Stimulated activated CD4-positive, alpha-beta T cell treated with anti-CD3 and anti-CD28 coated beads, TNF-alpha, amount 100 ng/mL, for 24 hours (primary cell): ENCODE measurements at places on chromosomes 4 and X.

DNA sequence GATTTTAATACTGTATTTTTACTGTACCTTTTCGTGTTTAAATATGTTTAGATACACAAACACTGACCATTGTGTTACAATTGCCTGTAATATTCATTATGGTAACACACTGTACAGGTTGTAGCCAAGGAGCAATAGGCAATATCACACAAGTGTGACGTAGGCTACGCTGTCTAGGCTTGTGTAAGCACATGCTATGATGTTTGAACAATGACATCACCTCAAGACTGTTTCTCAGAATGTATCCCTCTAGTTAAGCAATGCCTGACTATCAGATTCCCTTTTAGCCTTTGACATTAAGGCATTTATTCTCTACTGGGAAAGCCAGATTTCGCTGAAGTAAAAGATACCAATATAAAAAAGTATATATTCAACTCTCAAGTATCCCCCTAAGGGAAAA, 66.2 kb downstream of the VCX3A start:
- no peak for DNase-seq

GRCh38 chrX:13651150-13651549, 1.8 kb upstream of the TCEANC start:
- no peak for DNase-seq

DNA sequence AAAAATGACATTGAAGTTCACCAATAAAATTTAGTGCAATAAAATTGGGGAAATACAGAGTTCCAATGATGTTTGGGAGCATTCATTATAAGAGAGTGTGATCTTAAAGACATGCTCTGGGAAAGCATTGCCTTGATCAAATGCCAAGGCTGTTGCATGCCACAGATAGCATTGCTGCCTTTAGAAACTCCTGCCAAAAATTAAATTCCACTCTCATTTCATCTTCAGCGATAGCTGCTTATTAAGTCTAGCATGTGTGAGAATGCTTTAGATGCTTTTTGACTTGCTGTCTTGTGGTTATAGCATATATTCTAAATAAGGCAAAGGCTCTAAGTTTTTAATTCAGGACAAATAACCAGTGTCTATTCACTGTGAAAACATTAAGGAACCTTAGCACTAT, 49.3 kb downstream of the NPNT start:
- no peak for DNase-seq

DNA sequence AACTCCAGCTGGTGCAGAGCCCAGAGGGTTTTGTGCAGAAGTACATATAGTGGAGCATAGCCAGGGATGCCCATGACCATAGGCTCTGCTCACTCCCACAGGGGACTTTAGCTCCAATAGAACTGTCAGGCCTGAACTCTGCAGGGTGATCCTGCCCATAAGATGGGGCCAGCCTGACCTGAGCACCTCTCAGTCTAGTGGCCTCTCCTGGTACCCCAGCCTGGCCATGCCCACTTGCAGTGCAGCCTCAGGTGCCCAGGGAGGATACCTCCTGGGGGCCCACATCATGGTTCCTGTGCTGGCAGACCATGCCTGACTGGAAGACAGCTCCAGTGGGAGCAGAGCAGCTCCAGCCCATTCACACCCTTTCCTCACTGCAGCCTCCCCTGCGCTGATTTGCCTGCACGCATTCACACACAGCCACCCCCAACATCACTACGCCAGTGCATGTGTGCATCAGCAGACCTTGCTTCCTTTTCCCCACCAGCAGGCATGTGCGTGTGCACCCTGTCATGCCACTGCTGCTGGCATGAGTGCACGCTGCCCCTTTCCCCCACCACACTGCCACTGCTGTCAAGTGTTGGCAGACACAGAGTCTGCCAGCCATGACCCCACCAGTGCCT, 53.0 kb upstream of the MMAA start:
- DNase-seq, result no peak

- DNase-seq, result no peak
Measured at GRCh38 chr4:122007016-122007415, 55.2 kb upstream of the TRPC3 start.

- no peak for DNase-seq
Measured at GRCh38 chr4:10316851-10317250, 140.4 kb downstream of the ZNF518B start.

- DNase-seq, result no peak
Measured at GRCh38 chrX:109987884-109988283, 15.0 kb upstream of the TMEM164 start.

- no peak for DNase-seq
Measured at GRCh38 chr4:40409835-40410234, 74.7 kb downstream of the CHRNA9 start.

DNA sequence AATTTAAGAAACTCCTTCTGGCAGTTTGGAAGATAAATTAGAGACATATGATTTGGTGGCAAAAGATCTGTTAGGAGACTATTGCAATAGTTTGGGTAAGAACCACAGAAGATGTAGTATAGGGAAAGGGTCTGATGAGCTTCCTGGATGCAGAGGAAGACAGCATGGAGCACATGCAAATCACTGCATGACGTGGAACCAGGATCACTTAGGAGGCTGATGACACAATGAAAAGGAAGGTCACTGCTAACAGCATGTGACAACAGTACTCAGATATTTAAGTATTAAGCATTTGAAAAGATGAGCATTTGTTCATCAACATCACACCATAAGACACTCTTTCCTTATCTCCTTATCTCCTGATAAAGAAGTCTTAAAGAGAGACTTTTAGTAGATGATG, 167.8 kb upstream of the LDB2 start:
- DNase-seq, result no peak

- no peak for DNase-seq
Measured at GRCh38 chr4:181870326-181870725, 372.9 kb upstream of the TENM3 start.

- DNase-seq, result no peak
Measured at GRCh38 chr4:83858131-83858530, 322.2 kb downstream of the GPAT3 start.

GRCh38 chr4:125303058-125303457, 11.7 kb upstream of the FAT4 start:
- DNase-seq, result no peak

GRCh38 chr4:2746891-2747695, 9.0 kb downstream of the TNIP2 start:
- no peak for DNase-seq

DNA sequence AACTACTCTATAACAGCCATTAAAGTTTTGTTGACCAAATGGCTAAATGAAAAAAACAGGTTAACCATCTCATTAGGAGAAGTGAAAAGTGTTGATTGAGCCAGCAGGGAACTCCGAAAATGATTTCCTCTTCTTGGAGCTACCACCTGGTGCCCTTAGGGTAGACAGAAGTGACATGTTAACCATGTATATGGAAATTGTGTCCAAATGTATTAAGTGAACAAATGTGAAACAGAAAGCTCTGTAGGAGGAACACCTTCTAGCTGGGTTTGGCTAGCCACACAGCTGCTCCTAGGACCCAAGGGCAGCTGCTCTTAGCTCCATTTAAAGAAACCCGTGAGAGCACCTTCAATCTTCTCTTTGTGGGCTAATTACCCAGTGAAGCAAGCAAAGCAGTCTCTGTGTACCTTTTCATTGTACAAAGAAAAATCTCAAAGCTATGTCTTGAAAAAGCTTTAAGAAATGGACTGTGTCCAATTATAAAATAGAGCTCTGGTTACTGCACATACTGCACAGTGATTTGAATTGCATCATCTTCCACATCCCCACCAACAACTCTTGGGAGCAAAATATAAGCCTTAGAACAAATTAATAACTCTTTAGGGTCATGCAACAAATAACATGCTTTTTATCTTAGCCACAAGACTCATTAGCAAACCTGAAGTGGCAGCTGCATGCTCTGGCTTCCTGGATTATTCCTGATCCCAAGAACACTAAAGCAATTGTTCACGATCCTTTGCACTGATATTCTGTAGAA, 59.2 kb upstream of the PARM1 start:
- DNase-seq, result no peak

GRCh38 chrX:40632199-40632598, 9.0 kb downstream of the MPC1L start:
- no peak for DNase-seq

GRCh38 chrX:47179928-47180255, 13.7 kb upstream of the UBA1 start:
- DNase-seq, result no peak

- no peak for DNase-seq
Measured at GRCh38 chrX:8278557-8278956, 107.5 kb upstream of the VCX2 start.
